Astrocyte of the spinal cord (primary cell): ENCODE measurements at places on chromosomes 11 and 22.
A peak's percentile ranks its signal among the peaks of the same experiment; 100 is the strongest.

GRCh38 chr22:19139001-19139356, 5.5 kb downstream of the ESS2 start:
- DNase-seq = no peak

GRCh38 chr11:8429483-8429882, 164.5 kb downstream of the STK33 start:
- no peak for DNase-seq

GRCh38 chr22:24996420-24996952, 44.0 kb downstream of the KIAA1671 start:
- peak; percentile 53 for DNase-seq

- DNase-seq = no peak
Measured at GRCh38 chr22:40857309-40857855, 434 bp downstream of the XPNPEP3 start.

- DNase-seq = no peak
Measured at GRCh38 chr11:40885250-40885954, 574.0 kb downstream of the LRRC4C start.

DNA sequence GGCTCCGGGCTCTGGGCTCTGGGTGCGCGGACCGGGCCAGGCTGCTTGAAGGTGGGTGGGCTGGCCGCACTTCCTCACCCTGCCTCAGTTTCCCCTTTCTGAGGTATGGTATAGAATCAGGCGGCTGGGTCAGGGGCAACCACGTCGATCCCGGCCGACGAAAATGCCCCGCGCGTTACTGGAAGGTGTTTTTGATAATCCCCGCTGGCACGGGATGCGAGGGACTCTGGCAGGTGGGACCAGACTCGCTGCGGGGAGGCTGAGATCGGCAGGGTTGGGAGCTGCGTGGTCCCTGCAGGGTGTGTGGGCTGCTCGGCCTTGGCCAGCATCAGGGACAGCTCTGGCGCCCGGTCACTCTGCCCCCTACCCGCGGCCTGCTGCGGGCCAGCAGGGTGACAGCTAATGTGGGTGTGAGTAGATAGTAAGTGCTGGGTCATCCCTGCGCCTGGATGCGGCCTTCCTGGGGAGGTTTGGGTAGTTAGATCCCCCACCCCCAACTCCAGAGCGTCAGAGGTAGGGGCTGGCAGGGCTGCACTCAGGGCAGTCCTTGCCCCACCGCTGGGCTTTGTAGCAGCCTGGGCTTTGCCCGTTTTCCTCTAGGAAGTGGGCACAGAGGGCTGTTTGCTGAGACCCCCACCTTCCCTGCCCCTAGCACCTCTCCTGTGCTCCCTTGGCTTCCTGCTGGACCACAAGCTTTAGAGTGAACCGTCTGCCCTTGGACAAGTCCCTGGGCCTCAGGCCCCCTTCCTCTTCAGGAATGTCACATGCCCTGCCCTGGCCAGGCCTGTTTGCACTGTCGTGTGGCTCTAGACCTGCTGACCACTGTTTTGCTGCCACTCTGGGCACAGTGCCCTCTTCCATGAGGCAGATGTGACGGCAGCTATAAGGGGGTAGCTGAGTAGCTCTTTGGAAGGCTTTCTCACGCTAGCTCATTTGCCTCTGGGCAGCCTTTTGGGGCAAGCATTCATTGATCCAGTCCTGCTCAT, 579 bp downstream of the TANGO2 start:
- peak; percentile 20 for DNase-seq

DNA sequence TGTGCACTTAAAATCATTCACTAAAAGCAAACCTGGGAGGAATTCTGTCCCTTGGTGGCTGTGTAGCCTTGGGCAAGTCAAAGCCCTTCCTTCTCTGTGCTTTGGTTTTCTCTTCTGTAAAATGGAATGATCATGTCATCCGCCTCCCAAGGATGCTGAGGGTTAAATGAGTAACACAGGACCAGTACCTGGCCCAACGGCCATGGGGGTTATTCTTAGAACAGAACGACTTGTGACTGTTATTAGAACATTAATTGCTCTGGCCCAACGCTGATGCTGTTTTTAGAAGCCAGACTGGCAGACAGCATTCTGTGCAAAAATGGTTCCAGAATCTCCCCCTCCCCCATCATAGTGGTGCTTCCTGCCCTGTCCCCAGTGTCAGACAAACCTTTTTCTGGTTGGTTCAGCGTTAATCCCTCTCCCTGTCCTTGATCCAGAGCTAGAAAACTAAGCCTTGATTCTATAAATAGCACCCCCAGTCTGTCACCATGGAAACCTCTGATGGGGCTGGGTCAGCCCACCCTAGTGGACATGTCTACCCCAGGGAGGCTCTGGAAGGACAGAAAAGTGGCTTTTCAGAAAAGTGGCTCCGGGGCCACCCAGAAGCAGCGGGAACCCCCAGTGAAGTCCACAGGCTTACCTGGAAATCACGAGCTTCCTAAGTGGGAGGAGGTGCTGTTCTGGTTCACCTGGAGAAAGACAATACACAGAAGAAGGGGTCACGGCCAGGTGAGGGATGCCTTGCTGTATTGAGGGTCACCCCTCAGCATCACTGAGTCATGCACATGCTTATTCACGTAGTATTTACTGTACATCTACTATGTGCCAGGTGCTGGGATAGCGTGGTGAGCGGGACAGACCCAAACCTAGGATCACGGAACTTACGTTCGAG, 15.5 kb upstream of the TFIP11 start:
- no peak for DNase-seq

- peak; percentile 93 for DNase-seq
Measured at GRCh38 chr11:132126973-132127899, 756.8 kb downstream of the NTM start.

DNA sequence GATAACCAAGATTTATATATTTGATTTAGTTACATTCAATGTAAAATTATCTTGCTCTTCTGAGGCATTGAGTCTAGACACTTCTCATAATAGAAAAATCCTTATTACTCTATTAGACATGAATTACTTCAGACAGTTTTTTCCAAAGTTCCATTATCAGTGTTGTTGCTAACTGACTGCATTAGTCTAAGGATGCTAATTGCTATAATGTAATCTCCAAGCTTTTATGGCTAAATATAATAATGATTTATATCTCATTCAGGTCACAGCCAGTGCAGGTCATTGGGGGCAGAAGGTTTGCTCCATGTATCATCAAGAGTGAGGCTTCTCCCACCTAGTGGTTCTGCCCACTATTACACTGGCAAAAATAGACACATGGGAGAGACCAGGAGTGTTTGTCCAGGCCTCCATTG, 377.2 kb upstream of the DDI1 start:
- no peak for DNase-seq

DNA sequence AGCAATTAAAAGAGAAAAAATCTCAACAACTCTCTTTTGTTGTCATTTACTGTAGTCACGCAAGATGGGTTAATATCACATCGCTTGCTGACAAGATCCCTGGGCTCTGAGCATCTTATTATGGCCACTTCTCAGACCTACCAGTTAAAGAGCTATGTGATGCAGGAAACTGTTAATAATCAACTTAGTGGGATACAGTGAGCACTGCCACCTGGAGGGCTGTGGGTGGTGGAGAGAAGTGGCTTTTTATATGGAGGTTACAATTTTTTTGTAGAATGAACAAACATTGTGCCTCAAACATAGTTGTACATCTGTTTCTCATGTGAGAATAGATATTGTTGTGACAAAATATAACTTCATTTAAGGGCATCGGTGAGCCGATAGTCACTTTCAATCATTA, 181.0 kb downstream of the TENM4 start:
- no peak for DNase-seq

- no peak for DNase-seq
Measured at GRCh38 chr22:23704829-23705228, 14.0 kb downstream of the RGL4 start.

GRCh38 chr11:64036087-64037026, 626 bp downstream of the FLRT1 start:
- DNase-seq = peak; percentile 35

- DNase-seq = peak; percentile 18
Measured at GRCh38 chr11:63603180-63603518, 11.1 kb downstream of the PLAAT3 start.

DNA sequence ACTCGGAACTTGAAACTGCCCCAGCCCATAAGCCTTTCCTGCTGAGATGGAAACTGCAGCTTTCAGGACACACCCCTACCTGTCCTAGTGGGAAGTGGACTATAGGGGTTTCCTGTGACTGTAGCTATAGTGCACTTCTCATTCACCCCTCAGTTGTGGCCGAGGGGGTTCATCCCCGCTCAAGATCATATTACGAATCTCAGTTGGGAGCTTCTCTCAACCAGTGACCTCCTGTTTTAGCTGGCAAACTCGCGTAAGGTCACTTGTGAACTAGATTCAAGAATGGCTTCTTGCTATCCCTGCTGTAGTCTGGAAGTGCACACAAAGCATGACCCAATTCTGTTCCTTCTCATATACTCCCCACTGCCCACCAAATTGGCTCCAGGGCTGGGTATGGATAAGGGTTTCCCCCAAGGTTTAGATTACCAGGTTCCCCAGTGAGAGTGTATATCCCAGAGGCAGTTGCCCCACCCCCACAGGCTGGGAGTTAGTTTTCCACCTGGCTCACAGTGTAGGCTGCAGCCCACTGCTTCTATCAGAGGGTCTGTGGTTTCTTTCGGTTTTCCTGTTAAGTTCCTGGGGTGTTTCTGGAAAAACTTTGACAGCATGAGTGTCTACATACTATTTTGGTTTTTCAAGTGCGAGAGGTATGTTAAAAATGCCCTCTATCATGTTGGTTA, 812.9 kb downstream of the JRKL start:
- no peak for DNase-seq

GRCh38 chr11:1827095-1827813, 7.5 kb upstream of the SYT8 start:
- peak; percentile 83 for DNase-seq

GRCh38 chr22:36506637-36507517, at the start of gene FOXRED2:
Gene FOXRED2 (minus strand): TSS chr22:36507040. CDS start chr22:36506422, 618 bp downstream.
- DNase-seq = peak; percentile 72

GRCh38 chr11:124893781-124894401, 3.8 kb downstream of the ROBO4 start:
- no peak for DNase-seq

- DNase-seq = no peak
Measured at GRCh38 chr22:32819120-32819519, 17.6 kb downstream of the TIMP3 start.

- DNase-seq = no peak
Measured at GRCh38 chr22:45310977-45311531, 1.3 kb downstream of the FAM118A start.

DNA sequence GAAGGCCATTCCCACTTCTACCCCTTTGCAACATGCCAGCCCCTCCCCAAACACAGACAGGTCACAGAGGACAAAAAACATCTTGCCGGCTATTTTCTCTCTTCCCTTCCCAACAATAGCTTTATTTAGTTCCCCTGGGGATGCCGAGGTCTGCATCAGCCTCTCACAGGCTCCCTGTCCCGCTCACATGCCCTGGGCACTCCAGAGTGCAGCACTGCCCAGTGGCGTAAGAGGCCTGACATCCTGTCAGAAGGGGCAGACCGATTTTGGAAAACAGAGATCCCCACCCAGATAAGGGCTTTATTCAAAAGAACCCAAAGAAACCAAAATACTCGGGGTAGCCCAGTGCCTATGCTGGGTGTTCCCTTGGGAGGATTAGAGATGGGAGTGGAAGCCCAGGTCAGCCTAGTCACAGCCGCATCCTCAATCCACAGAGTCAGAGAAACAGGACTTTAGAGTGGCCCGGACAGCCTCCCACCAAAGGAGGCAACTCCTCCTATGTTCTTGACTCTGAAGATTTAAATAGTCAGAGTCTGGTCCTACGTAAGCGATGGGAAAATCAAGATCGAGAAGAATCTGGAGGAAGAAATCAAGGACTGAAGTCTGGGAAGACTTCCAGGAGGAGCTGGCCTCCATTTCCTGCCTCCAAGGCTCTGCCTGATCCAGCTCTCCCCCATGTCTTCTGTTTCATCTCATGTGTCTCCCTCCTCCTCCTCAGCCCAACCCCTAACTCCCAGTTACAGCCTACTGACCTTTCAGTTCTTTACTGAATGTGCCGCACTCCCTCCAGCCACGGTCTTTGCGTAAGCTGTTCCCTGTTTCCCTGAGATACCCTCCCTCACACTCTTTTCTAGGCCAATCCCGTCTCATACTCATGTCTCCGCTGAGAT, 129.3 kb downstream of the FBXO7 start:
- DNase-seq = no peak

DNA sequence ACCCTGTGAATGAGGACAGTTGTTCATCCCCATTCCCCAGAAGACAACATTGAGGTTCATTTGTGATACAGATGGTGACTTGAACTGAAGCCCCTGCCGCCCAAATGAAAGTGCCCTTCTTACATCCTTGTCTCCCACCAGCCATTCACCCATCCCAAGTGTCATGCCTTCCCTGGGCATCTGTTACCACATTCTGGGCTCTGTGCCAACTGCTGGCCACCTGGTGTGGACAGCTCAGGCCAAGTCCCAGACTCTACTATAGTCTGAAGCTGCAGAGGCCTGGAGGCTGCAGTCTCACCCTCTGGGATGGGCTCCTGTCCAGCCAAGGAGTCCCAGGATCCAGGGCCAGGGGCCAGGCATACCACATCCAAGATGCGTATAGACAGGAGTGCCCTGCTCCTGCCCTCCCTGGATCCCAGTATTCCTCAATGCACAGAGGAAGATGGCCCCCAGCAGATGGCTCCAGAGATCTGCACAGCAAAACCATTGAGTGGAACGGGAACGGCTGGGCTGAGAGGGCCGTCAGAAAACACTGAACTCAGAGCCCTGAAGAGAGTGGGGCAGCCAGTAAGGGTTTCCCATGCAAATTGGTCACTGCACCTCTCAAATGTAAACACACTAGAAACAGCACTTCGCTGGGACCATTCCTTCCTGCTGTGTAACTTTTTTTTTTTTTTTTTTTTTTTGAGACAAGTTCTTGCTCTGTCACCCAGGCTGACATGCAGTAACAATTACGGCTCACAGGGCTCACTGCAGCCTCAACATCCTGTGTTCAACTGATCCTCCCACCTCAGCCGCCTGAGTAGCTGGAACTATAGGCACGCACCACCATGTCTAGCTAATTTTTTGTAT, 22.8 kb downstream of the ARRB1 start:
- DNase-seq = peak; percentile 61

DNA sequence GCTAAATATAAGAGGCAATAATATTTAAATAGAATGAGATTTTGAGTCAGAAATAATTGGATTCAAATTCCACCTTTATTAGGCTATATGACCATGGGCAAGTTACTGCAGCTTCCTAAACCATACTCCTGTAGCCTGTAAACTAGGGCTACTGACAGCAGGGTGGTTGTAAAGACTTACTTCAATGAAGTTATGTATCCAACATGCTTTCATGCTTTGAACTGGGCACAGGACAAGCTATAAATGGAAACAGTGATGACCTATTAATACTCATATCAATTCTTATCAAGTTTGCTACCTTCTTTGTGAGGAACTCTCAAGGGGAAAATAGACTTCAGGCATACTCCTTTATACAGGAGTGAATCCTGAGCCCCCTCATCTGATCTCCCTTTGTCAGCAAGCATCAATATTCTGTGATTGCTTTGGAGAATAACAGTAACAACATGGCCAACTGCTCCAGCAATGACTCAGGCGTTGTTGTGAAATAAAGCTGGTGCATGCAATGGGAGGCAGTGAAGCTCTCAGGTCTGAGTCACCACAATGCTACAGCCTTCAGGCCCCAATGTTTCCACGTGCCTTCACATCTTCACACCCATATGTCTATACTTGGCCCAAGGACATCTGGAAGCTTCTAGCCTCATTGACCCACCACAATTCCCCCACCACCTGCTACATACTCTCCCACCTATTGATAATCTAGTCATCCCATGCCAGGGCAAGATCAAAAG, 102.5 kb downstream of the KCNA4 start:
- DNase-seq = no peak
